Bronchial epithelial cell (primary cell): ENCODE measurements at places on chromosomes 13 and 19. TPM values are rescaled to one million over a fixed set of nuclear protein-coding genes. Genes with fewer than 3 reads are reported as not detected.

Gene LILRB5
- not detected in 2 replicates for total RNA-seq

Gene CPB2
- not detected in 2 replicates for total RNA-seq

Gene KIR2DL1
- not detected in 2 replicates for total RNA-seq

Gene PDCD5
- total RNA-seq: 131 and 159 TPM in 2 replicates

Gene LRG1
- total RNA-seq: 0.38 and 1.1 TPM in 2 replicates

Gene AMER2
- not detected in 2 replicates for total RNA-seq

Gene ZNF729
- total RNA-seq: not detected in 2 replicates

Gene IRGC
- not detected in 2 replicates for total RNA-seq

Gene DCLK1
- total RNA-seq: under 0.01 and 0.13 TPM in 2 replicates

Gene DLL3
- total RNA-seq: 0.26 TPM in 1 of 2 replicates, not detected in the other

Gene GJB6
- total RNA-seq: 32.6 and 99.9 TPM in 2 replicates

Gene MUC16
- total RNA-seq: 0.26 TPM in 2 replicates

Gene LILRB4
- total RNA-seq: not detected in 2 replicates

Gene MEGF8
- 7.1 and 14.0 TPM in 2 replicates for total RNA-seq

Gene GRIN2D
- under 0.01 TPM in 1 of 2 replicates, not detected in the other for total RNA-seq

Gene NCAN
- not detected in 2 replicates for total RNA-seq

Gene KIR3DL2
- not detected in 2 replicates for total RNA-seq

Gene URAD
- not detected in 2 replicates for total RNA-seq

Gene TMEM143
- 0.79 and 1.4 TPM in 2 replicates for total RNA-seq
